ENCODE measurements at places on chromosomes 1 and 21.

DNA sequence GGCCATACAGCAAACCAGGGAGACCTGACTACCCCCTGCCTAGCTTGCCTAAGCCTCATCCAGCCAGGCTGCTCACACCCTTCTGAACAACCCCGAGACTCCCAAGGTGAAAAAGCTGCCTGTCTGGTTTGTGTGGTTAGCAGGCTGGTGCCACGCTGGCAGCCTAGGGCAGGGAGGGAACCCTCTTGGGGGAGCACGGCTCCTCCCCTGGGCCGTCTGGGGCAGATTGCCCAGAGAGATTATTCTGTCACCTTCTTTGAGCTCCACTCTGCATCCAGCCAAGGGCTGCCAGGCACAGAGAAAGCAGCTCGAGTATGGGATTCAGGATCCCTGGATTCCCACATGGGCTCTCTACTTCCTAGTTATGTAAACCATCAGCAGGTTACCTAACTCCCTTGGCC is 27.5 kb upstream of the TCEA3 start:
- DNase-seq: no peak

- no peak for DNase-seq
Observed at GRCh38 chr1:201460814-201461644, 8.0 kb downstream of the PHLDA3 start.

DNA sequence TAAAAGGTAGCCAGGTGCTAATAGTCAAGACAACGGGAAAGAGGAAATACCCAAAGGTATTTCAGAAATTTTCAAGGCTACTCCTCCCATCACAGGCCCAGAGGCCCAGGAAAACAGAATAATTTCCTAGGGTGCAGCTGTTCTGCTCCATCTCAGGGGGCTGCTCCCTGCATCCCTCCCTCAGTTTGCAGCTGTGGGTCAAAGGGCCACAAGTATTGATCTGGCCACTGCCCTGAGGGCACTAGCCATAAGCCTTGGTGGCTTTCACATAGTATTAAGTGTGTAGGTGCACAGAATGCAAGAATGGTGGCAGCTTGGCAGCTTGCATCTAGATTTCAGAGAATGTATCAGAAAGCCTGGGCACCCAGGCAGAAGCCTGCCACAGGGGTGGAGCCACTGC is 179.5 kb downstream of the TTLL7 start:
- DNase-seq: no peak

GRCh38 chr1:166700696-166701095 is 138.6 kb upstream of the POGK start:
- no peak for DNase-seq

GRCh38 chr1:231163830-231164427 is 2.1 kb downstream of the TRIM67 start:
- DNase-seq: no peak

- no peak for DNase-seq
Observed at GRCh38 chr1:162036163-162036562, 12.5 kb upstream of the OLFML2B start.

GRCh38 chr1:198549866-198550265 is 9.4 kb upstream of the ATP6V1G3 start:
- no peak for DNase-seq

DNA sequence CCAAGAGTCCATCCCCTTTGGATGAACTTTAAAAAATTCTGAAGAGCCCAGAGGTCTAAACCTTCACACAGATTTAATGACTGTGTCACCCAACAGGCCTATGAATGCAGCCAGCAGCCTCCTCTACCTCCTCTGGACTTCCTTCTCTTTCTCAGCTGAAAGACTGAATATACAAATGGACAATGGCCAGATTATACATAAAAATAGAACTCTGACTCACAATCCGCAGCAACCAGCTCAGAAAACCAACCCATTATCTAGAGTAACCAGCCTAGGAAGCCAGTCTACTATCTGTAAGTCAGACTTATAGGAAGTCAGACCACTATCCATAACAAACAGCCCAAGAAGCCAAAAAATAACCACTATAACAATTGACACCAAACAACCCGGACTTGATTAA is 224.5 kb downstream of the ASTN1 start:
- no peak for DNase-seq

GRCh38 chr1:165697881-165698760 is at the start of gene ALDH9A1:
Gene ALDH9A1, minus strand, starts transcription at chr1:165698562. Its CDS starts 4 bp downstream, at chr1:165698558.
- no peak for DNase-seq

DNA sequence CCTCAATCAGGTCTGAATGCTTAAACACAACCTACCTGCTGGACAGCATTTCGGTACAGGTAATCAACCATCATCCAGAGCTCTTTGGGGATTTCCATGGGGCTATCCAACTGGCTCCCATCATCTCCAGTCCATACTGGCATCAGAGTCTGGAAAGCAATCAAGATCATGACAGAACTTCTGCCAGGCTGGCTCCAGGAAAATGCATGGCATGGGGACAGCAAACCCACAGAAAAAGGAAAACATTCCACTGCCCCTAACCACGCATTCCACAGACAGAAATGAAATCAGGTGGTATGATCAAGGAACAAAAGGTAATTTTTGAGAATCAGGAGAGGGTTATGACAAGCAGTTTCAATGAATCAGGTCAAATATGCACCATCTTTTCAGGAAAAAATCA is 9.1 kb upstream of the MTF1 start:
- no peak for DNase-seq

- peak; percentile 2 for DNase-seq
Observed at GRCh38 chr1:221408117-221408803, 333.6 kb downstream of the DUSP10 start.

DNA sequence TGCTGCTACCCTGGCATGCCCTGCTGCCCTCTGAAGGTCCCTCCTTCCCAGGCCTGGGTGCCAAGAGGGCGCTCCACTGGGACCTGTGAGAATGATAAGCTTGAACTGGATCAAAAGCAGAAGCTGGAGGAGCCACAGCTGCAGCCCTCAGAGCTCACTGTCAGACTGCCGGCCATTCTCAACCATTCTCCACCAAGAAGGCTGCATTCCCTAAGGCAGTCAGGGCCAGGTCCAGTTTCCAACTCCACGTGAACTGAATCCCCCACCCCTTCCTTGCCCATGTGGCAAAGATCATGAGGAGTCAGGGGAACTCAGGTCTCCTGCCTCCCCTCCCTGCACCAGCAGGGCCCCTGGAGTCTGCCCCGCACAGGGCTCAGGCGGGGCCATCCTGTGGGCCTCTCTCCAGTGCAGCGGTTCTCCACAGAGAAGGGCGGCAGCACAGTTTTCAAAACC is 19.5 kb downstream of the SLC1A7 start:
- no peak for DNase-seq

GRCh38 chr1:233005156-233005555 is 54.7 kb downstream of the NTPCR start:
- DNase-seq: no peak

DNA sequence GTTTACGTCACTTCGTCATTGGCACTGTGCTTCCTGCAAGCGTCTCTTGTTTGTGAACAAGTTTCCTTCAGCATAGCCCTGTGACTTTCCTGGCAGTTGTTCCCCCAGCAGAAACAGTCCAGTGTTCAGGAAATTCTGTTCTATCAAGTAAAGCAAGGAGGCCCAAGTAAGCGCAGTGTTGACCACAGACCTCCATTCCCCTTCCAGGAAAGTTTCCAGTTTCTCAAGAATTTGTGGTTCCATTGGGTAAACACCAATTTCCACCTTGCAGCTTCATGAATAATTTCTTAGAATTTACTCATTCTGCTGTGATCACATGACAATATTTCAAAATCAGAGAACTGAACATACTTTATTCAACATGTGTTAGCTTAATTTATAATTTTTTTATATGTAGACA is 88.5 kb upstream of the ETV3 start:
- DNase-seq: no peak

DNA sequence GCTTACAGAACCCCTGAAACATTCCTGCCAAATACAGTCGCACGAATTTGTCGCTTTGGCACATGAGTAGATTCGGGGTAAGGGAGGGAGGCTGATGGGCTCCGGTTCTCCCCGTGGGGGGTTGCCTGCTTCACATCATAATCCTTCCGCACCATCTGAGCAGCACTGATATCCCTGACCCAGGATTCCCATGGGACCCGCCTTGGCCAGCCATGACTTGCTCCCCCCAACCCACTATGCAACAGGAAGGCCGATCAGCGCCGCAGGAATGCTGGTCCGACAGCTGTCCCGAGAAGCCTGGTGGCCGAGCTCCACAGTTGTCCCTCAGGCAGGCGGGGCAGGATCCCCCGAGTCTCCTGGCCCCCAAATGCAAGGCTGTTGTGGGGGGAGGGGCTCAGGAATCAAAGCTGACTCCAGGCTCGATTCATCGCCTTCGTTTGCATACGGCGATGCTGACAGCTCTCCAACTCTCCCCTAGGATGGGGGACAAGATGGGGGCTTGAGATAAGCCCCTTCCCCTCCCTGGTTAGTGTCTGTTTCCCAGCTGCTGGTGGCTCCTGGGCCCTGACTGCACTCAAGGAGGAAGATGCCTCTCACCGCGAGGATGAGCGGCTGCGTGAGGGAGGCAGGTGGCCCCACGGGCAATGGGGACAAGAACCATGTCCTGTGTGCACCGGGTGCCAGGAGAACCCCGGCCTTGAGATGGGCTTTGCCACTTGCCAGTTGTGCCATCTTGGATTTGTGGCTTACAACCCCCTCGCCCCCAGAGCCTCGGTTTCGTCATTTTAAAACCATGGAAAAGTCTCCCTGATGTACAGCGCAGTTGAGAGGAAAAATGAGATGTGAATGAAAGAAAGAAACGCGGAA is 9.3 kb downstream of the DRAXIN start:
- DNase-seq: no peak

- no peak for DNase-seq
Observed at GRCh38 chr1:91872000-91872399, 14.0 kb downstream of the TGFBR3 start.
